ENCODE measurements at places on chromosomes 7 and 10.
A peak's percentile ranks its signal among the peaks of the same experiment; 100 is the strongest.

- no peak for ATAC-seq
These were observed 1.3 kb downstream of the ZNF277 start for GRCh38 chr7:112207765-112208164.

DNA sequence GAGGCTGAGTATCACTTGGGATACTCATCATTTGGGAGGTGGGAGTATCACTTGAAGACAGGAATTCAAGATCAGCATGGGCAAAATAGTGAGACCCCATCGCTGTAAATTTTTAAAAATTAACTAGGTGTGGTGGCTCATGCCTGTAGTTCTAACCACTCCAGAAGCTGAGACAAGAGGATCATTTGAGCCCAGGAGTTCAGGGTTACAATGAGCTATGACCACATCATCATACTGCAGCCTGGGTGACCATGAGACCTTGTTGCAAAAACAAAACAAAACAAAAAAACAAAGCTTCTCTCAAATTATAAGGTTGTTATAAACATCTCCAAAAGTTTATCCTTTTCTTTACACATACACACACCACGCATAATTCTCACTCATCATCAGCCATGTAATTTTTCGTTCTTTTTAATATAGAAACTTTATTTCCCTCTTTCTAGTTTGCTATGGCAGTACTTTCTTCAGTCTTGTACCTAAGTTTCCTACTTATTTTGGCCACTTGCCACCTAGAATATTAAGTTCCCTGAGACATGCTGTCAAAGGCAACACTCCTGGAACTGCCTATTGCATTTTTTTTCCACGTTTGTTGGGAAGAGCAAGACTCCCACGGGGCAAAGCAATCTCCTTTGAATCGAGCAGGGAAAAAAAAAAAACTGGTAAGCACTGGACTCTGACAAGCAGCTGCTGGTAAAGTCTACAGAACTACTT lies 37.1 kb downstream of the SKIDA1 start:
- no peak for ATAC-seq

- ATAC-seq: no peak
These were observed 67.3 kb downstream of the NRBF2 start for GRCh38 chr10:63200431-63200830.

- ATAC-seq: no peak
These were observed 24.9 kb upstream of the PFKFB3 start for GRCh38 chr10:6177880-6178281.

DNA sequence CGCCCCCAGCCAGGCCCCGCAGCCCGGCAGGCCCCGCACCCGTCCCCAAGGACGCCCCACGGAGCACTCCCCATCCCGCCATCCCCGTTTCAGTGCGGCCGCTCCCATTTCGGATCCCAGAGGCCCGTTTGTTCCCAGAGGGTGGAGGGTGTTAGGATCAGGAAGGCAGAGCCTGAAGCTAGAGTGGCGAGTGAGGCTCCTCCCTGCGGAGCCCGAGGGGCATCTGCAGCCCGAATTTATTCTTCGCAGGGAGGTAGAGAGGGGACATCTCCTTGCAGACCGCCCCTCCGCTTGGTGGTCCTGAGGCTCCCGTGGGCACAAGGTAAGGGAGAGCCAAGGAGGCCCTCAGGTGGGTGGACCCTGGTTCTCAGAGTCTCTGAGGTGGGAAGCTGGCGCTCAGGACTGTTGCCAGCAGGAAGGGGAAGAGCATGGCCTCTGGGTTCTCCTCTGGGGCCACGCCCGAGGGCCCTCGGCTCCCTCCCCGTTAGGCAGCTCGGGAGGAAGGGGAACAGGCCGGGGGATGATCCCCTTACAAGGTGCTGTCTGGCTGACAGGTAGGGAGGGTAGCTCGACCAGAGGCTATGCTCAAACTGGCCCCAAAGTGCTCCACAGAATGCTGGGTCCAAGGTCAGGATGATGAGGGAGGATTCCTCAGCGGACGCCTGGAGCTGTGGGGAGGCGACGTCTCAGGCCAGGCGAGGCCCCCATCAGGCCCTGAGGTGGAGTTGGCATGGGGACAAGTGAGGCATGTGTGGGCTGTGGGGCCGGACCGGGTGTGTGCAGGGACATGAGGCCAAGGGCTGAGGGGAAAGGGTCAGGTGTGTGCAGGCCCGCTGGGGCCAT lies 17.4 kb downstream of the POLL start:
- no peak for ATAC-seq

GRCh38 chr10:60006062-60006461 lies 99.7 kb upstream of the CCDC6 start:
- no peak for ATAC-seq

- ATAC-seq: no peak
These were observed 207.8 kb upstream of the CTBP2 start for GRCh38 chr10:125368146-125368545.

DNA sequence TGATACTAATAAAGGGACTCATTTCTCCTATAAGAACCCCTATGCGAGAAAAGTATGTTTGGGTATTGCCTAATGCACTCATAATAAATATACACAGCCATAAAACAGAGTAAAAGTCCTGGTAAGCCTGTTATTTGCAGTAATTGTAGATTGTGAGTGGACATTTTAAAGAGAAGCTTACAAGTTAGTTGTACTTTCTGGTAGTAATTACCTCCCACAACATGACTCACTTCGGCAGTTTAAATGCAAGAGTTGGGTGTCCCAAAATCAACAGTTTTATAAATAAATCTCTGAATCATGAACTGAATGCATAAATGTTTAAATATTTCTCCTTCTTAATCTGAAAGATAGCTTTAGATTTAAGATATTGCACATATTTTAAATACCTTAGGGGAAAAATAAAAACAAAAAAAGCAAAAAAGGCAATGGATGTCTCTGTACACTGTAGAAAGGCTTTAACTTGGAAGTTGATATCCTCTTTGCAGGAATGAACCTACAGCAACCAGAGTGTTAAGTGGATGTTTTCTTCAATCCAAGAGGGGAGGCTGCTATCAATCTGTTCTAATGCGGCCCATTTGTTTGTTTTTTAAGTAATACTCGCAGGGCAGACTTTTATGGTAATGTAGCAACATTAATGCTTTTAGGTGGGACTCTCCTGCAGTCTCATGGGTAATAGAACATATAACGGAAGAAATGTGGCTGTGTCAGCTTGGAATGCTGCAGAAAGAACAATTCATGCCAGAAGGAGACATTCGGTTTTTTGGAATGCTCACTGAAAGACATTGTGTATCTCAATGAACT lies 57.3 kb upstream of the ZEB1 start:
- ATAC-seq: no peak

DNA sequence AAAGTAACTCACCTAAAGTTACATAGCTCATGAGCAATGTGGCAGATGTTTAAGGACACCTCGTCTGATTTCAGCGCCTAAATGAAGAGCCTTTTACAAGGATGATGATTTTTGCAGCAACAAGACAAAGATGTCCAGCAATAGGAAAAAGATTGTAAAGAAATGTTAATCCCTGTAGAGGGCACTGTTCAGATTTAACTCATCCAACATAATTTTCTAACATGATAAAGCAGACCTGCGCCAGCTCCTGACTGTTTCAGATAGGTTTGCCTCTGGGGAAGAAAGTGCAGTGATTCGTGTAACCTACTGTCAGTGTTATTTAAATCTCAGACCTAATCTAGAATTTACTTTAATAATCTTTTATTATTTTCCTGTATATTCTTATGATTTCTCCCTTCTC lies 595.2 kb downstream of the AUTS2 start:
- ATAC-seq: peak; percentile 33

GRCh38 chr10:96683065-96683464 lies 37.2 kb downstream of the PIK3AP1 start:
- no peak for ATAC-seq
